ENCODE measurements at places on chromosomes 12 and 14.

DNA sequence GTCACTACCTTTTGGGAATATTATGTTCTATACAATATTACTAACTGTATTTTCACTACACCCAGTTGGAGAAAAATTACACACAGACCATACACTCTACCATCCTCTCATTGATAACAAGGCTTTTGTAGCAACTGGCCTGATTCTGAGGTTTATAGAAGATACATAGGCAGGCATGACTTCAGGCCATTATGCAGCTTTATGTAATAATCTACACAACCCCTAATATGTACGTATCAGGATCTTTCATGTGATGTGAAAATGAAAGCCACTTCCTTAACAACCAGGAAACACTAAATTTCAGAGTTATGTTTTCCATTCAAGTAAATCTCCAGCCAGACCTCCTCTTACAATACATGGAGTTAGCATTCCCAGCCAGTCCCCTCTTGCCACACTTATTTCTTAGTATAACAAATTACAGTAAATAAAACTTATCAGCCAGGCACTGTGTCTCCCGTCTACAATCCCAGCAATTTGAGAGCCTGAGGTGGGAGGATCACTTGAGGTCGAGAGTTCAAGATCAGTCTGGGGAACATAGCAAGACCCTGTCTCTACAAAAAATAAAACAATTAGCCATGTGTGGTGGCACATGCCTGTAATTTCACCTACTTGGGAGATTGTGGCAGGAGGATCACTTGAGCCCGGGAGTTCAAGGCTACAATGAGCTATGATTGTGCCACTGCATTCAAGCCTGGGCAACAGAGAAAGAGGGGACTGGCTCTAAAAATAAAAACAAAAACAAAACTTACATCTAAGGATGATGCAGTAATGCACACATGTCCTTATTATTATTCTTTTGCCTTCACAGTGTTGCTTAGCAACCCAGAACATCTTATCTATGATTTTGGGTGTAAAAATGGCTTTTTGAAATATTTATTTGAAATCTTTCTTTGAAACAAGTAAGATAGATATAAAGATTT, 10.4 kb upstream of the OSBPL8 start:
- no peak for DNase-seq

GRCh38 chr12:52555577-52555976, 2.6 kb upstream of the KRT71 start:
- no peak for DNase-seq

- no peak for DNase-seq
These were observed 163.1 kb downstream of the KLHL28 start for GRCh38 chr14:44798386-44799242.

GRCh38 chr14:54686871-54687749, 120.2 kb downstream of the SAMD4A start:
- no peak for DNase-seq

DNA sequence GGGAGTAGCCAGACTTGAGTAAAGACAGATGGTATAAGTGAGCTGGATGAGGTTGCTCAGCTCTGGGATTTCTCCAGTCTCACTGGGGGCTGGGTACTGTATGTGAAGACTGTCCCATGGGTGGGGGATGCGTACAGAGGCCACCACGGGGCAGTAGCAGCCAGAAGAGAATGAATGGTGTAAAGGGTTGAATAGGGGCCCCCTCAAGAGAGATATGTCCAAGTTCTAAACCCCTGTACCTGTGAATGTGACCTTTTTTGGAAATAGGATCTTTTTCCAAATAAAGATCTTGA, 21.8 kb upstream of the BCDIN3D start:
- no peak for DNase-seq

DNA sequence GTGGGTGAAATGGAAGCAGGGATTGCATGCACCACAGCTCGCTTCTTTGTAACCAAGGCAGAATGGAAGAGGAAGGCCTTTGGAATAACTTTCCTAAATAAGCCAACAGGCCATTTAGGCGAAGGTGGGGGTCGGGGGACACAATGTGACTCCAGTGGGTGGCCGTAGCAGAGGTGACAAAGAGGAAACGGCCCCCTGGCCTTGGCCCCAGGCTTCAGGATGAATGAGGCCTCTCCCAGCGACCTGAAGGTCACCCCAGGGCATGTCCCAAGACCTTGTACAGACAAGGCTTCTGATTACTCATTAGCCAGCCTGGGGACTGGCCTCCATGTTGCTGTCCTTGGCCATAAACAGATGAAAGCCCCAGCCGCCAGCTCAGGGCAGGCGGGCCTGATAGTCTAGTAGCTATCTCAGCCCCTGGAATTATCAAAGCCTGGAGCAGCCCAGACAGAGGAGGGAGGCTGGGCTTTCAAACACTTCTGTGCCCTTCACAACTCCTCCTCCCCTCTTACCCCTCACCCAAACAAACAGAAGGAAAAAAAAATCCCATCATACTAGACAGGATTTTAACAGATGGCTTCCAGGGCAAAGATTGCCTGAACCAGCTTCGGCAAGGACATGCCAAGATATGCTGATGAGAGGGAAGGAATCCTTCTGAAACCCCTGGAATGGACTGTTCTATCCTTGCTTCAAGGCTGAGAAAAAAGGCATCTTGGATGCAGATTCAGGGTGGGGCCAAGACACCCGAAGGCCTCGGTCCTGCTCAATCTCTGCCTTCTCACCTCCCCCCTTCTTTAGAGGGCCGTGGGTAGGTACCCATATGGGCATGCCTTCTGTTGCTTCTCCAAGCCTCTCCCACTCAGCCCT, 142.3 kb upstream of the PARP11 start:
- no peak for DNase-seq

GRCh38 chr12:5195691-5196090, 152.0 kb downstream of the KCNA5 start:
- DNase-seq = no peak

DNA sequence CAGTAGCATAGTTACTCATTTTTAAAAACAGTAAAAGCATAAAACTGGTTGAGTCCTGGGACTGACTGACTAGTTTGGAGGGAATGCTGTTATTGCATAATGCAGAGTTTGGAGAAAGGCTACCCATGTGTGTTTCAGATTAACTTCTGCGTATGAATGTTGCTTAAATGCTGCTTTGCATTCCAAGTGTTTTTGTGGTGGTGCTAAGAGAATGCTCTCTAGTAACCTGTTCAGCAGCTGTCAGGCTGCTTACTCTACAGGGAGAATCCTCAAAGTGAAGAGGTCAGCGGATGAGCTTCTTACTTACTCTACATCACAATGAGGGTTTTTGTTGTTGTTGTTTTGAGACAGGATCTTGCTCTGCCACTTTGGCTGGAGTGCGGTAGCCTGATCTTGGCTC, 4.3 kb downstream of the DLST start:
- no peak for DNase-seq

- DNase-seq = no peak
These were observed 27.8 kb downstream of the TOGARAM1 start for GRCh38 chr14:44989497-44990440.

DNA sequence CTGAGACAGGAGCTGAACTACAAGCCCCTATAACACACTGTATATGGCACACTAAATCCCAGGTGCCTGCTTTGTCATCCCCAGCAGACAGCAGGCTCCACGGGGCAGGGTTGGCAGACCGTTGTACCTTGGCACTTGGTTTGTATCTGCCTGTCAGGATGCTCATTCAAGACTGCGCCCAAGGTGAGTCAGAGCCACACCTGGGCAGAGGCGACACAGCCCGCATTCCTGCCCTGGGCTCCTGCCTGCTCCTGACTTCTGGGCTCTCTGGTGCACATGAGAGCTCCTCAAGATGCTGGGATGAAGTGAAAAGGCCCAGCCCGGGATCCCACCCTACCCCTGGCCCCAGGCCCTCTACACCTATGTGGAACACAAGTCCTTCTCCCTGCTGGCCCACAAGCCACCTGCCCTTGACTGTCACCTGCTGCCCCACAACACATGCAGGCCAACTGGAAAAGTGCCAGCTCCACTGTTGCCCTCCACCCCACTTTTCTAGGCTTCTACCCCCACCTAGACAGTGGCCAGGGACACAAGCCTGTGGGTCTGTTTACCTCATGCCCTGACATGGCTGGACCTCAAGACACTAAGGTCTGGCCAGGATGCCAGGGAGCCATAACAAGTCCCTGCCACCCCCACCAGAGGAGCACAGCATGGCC, 30.8 kb upstream of the PNMA1 start:
- DNase-seq = no peak

- DNase-seq = no peak
These were observed 29.5 kb upstream of the EML1 start for GRCh38 chr14:99763527-99764221.

GRCh38 chr12:96238336-96239047, 44.3 kb downstream of the ELK3 start:
- DNase-seq = no peak

- no peak for DNase-seq
These were observed 20.8 kb downstream of the STX2 start for GRCh38 chr12:130818272-130818634.

GRCh38 chr14:102496958-102497744, 12.4 kb downstream of the ANKRD9 start:
- no peak for DNase-seq

GRCh38 chr14:54947230-54947629, 44.6 kb upstream of the GCH1 start:
- DNase-seq = no peak

GRCh38 chr12:47949441-47950341, 13.7 kb upstream of the TMEM106C start:
- peak; percentile 46 for DNase-seq

DNA sequence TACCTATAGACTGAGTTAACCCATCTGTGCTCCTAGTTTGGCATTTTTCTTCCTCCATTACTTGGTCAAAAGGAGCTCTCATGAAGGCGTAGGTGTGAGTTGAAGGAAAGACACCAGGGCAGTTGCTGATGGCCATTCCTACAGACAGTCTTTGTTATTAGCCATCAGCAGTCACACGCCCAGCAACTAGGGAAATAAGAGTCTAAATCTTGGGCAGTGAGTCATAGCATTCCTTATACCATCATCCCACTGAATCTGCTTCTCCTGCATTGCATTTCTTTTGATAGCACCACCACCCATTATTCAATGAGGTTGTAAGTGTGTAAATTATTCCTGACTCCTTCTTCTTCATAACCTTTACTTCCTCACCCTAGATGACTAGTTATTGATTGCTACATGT, 150.9 kb upstream of the IGF1 start:
- DNase-seq = peak; percentile 74

GRCh38 chr12:24554612-24555295, 394.1 kb downstream of the BCAT1 start:
- no peak for DNase-seq

DNA sequence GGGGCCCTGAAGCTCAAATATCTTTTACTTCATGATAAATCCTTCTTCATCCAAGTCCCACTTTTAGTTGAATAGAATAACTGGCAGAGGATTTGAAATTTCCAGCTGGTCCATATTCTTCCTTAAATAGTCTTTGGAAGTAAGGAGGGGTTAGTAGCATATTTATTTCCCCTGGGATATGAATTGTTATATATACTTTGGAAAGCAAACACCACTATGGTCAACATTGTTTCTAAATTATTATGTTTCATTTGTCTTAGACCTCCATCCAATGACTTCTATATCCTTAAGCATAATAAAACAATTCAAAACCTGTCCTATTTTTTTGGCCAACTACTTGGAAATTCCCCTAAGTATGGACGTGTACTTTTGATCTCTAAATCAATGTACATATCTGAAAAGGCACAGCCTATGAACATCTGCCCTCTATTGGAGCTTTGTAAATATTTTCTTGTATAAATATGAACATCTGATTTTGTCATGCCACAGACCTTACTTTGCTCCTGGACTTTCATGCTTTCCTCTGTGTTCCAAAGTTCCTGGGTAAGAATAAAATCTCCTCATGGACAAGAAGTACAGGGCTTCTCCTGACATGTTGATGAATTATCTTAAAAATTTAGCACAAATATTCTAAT, 1212.0 kb downstream of the GALC start:
- no peak for DNase-seq

GRCh38 chr12:32490801-32491200, 91.4 kb downstream of the FGD4 start:
- DNase-seq = no peak

DNA sequence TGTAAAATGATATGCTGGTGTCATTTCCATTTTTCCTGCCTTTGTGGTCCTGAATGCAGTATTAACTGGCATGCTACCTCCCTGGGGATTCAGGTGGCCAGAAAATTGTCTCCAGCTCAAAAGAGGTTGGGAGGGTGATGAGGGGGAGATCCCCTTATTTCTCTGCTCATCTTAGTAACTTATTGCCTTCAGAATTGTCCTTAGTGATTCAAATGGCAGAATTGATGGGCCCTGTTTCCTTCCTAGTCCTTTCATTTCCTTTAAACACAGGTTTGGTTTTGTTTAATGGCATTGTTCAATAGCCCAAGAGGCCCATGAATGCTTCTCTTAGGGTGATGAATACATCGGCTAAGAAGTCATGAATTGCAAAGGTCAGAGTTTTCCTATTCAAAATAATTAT, 207.0 kb downstream of the SLC41A2 start:
- DNase-seq = no peak

DNA sequence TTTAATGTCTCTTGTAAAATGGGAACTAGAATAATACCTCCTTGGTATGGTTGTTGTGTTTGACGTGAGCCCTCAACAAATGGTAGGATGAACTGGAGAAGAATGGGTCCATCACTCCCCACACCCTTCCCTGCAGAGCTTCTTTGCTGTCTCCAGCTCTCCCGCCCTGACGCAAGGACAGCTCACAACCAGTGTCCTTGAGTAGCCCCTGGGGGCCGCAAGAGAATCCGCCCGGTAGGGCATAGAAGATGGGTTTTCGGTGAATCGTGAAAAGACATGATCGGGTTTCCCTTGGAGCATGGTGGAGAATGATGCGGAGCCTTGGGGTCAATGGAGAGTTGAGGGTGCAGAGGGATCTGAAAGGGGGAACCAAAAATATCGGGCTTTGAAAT, 6.1 kb upstream of the PAX9 start:
- DNase-seq = no peak

- DNase-seq = no peak
These were observed 55.7 kb upstream of the BCL11B start for GRCh38 chr14:99327458-99328250.

DNA sequence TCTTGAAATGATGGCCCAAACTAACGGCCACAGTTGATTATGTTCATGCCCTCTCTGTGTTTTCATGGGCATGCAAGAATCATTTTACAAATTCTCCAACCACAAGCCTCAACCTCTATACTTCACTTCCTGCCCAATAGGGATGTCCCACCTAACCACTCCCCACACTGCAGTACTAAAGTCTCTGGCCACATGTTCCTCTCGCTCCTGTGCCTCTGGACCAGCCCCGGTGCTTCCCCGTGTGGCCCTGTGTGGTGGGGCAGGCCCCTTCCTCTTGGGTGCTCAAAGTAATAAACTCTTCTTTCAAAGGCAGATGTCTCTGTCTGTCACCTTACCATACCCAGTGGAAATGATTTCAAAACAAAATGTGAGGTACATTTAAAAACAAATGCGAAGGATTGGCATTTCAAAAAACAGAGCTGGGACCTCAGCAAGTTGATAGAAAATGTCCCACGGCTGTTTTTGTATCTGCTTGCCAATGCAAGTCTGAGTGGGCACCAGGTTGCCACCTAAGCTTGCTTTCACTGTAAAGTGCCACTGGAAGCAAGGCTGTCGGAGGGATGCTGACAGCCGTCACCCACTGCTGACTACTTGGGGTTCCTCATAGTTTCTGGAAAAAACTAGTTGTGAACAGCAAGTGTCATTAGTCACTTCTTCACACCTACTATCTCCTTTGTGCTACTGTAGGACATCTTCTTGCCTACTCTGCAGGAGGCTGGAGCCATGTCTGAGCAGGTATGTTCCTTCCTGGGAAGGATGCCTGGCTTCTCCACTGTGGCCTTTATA, 8.2 kb upstream of the SERPINA11 start:
- no peak for DNase-seq

GRCh38 chr12:112822056-112822455, 30.5 kb downstream of the RPH3A start:
- DNase-seq = no peak

Measured in HS-27A (cell line).